Activated CD4-positive, alpha-beta T cell treated with anti-CD3 and anti-CD28 coated beads, Interleukin-2, amount 50 U/mL, for 24 hours (primary cell): ENCODE measurements at places on chromosomes 3 and 15.

GRCh38 chr3:109930582-109930981 is 593.2 kb upstream of the DPPA4 start:
- DNase-seq: no peak

DNA sequence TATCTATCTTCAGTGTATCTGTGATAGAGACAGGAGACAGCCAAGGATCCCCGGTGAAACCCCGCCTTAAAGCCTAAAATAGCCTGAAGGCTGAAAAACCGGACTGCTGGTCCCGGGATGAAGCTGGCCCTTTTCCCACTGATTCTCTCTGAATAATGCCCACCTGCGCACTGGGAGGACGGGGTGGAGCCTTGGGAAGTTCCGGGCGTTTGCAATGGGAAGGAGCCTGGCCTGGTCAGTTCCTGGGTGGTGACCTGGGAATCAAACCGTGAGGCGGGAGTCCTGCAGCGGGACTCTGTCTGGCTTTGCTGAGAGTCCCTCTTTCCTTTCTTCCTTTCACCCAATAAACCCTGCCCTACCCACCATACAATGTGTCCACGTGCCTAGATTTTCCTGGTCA is 157.9 kb downstream of the C3orf38 start:
- no peak for DNase-seq

GRCh38 chr3:15977598-15978232 is 179.9 kb upstream of the ANKRD28 start:
- DNase-seq: no peak

DNA sequence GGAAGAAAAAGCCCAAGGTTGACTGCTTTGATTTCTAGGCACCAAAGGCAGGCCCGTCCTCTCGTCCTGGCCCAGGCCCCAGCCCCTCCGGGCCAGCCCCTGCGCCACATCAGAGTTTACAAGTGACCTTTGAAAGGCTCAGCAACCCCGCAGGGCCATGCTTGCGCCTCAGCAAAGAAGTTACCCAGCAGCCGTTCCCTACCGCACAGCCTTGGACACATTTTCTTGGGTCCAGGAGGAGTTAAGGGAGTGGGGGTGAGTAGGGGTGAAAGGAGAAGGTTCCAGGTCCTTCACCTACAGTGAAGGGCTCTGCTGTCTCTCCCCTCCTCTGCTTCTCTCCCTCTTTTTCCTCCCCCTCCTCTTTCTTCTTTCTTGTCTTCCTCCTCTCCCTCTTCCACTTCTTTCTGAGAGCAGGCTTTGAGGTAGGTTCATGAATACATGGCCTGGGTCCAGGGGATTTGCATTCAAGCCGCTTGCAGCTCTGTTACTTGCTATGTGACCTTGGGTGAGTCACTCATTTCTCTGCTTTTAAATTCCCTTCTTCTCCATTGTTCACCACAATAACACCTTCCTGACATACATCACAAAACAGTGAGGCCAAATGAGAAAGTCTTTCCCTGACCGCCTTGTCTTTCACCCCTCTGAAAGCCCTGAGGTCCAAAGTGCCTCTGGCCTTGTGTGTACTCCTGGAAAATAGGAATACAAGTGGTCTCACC is 223.3 kb upstream of the TPRG1 start:
- DNase-seq: no peak

DNA sequence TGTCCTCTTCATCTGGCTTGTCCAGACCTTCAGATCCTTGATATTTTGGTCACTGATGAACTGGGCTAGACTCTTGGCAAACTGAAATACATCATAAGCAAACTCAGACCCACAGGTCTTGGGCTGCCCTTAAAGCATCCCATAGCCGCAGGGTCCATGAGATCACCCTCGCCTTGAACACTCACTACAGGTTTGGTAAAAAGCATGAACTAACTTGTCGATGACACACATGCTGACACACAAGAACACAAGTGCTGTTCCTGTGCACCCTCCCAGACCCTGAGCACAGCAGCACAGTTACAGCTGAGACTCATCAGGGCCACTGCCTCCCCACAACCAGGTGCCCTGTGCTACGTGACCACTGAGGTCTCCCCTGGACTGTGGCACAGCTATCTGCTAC is 21.0 kb downstream of the PFKFB4 start:
- DNase-seq: no peak

DNA sequence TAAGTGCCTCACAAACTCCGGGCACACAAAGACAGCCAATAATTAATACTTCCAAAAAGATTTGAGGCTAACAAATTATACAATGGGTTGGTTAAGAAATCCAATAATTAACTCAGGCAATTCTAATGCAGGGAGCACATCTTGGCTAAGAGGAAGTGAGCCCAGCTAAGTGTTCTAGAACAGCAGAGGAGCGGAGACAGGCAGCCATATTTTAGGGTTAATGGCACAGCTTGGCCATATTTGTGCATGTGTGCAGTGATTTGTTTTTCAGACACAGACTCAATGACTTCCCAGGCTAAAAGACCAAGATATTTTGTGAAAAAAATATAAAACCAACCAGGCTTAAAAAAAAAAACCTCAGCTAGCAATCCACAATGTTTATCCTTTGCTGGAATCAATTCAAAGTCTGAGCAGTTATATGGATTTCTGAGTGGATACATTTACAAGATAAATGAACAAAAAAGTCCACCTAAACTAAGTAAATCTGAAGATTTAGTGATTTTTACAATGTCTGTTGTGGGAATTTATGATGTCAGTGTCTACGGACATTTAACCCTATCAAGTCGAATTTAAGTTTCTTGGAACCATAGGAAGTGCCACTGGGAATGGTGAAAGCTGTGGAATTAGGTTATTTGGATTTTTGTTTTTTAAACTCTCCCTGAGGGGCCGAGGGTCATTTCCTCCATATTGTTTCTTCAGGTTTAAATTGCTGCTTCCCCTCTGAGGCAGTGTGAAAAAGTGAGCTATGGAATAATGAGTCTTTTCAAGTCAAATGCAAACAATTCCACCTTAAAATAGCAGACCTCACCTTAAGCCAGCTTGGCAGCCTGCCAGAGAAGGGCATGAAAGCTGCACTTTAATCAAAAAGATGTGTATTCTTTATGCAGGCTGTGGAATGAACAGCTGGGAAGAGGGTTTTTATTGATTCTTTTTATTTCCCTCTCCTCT is 413.7 kb upstream of the TBL1XR1 start:
- DNase-seq: no peak

DNA sequence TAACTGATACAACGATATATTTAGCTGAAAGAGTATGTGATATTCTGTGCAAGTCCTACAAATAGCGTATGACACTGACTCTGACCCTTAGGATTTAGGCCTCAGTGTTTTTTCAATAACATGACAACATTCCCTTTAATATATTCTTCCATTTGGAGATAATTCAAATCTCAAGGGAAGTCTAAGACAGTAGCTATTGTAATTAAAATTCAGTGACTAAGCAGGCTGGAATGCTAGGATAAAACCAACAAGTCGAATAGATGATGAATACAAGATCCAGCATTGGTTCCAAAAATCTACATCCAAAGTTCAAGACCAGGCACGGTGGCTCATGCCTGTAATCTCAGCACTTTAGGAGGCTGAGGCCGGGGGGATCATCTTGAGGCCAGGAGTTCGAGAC is 56.2 kb downstream of the QTRT2 start:
- DNase-seq: no peak

GRCh38 chr3:11570789-11571495 is 72.8 kb downstream of the VGLL4 start:
- no peak for DNase-seq

GRCh38 chr15:39392469-39393047 is 188.3 kb upstream of the THBS1 start:
- DNase-seq: no peak

- DNase-seq: no peak
These were observed 2.7 kb upstream of the MNS1 start for GRCh38 chr15:56467616-56468015.

DNA sequence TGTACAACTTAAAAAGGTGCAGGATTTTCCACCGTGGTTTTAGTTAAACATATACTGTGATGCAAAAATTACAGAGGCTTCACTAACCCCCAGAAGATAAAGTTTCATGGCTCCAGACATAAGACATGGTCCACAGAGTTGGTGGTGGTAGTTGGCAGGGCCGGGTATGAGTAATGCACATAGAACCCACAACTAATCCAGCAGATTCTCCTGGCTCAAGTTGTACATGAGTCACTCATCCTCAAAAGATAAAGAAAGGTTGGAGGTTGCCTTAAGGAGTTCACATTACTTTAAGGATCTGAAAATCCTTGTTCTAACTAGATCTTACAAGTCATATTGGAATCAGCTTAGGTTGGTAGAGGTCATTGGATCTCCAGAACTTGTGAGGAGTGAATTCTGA is 98.3 kb upstream of the ZBTB20 start:
- no peak for DNase-seq

- no peak for DNase-seq
These were observed 630 bp downstream of the SNRK start for GRCh38 chr3:43286841-43287499.

DNA sequence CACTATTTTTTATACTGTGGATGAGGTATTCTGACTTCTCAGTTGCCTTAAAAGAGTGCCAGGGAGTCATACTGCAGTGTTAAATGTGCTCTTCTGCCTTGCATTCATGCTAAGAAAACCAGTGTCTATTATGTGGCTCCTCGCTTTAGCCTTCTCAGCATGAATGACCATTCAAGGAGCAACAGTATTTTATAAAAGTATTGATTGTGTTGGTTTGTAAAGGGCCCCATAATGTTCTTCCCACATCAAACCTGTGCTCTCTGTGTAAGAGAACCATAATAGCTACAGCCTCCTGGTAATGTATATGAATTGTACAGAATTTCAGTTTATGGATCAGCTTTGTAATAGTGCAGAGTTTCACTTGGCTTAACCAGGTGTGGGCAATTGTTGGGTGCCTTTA is 316.4 kb downstream of the CNTN4 start:
- no peak for DNase-seq

DNA sequence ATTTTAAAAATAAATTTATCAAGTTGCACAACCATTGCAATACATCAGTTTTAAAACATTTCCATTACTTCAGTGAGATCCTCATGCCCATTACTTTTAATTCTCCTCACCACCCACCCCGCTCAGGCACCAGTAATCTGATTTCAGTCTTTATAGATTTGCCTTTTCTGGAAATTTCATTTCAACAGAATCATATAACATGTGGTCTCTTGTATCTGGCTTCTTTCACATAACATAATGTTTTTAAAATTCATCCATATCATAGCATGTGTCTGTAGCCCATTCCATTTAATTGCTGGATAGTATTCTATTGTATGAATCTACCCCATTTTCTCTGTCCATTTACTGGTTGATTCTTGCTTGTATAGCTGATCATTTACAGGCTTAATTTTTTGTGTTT is 110.3 kb upstream of the TMEM108 start:
- DNase-seq: no peak

DNA sequence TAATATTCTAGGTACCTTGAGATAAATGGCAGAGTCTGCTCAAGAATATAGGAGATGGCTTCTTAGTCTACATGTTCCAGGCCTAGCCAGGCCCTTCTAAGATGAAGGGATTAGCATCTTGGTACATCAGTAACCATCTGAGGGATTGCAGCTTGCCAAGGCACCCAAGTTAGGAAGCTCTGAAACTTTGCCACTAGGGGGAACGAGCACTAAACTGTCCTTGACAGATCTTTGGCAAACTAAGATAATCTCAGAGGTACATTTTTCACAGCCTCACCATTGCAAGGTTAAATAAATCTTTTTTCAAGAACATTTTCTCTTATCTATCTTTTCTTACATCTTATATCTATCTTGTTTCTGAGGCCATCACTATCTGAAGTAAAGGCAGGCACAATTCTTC is 351.2 kb downstream of the RAP2B start:
- no peak for DNase-seq

DNA sequence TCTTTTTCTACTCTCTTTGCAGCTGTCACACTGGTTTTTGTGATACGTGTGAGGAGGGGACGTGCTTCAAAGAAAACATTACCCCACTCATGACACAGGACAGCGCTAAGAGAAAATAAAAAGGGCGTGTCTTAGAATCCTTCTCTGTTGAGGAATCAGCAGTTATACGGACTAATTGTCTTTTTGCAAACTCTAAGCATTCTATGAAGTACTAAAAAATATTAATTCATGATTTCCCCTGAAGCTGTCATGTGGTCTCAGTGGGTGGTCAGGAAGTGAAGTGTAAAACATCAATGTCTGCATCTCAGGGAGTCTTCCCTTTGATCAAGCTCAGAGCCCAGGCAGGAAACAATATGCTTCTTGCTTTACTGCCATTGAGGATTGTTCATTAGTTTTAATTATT is 117.5 kb upstream of the CRBN start:
- DNase-seq: no peak

GRCh38 chr15:101000271-101000681 is 81.1 kb downstream of the LRRK1 start:
- DNase-seq: no peak

DNA sequence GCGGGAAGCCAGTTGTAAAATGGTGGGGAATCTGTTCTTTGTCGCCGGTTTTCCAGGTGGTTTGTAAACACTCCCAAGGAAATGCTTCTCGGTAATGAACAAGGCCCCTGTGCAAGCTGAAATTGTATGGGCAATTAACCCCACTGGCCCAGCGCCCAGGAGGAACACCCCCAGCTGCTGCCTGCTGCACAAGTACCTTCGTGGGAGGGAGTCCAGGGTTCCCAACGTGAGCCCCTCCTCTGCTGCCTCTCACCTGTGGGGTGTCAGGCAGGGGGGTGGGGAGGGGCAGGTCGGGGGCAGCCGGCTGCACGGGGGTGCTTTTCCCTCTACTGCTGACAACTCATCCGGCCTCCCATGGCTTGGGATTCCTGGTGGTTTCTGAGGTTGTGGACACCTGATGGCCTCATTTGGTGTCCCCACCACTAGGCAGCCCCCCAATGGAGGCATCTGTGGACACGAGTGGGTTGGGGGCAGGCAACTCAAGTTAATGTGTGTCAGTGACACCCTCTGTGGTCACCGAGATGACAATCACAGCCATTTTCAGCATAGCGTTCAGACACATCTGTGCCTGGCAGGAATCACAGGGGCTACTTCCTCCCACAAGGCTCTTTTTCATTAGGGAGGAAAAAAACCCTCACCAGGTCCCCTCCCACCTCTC is 35.6 kb upstream of the PRR23E start:
- no peak for DNase-seq

DNA sequence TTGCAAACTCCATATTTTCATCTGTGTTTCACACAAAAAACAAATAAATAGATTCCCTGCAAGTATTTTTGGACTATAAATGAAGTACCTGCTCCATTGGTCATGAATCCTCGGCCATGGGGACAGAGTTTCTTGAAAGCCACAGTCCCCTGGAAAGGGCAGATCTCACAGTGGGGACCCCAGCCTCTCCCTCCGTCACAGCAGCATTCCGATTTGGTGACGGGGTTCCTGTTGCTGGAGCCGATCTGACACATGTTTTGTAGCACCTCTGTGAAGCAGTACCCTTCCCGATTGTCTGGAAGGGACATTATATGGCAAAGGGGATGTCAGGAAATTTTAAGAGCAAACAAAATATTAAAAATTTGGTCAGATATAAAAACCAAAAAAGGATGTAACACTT is 96.2 kb downstream of the DUT start:
- no peak for DNase-seq

DNA sequence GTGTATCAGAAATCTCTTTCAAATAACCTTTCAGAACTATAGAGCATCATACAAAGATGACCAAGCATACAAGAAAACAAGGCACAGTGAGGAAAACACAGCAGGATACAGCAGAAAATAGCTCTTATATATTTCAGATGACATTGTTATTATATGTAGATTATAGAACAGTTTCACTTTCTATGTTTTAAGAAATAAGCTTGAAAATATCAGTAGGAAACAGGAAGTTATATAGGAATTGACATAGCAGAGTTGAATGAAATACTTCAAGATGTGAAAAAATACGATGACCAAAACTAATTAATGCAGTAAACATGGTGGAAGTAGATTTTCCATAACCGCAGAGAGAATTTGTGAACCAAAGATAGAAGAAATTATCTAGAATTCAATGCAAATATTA is 75.2 kb downstream of the LYSMD4 start:
- DNase-seq: no peak
